Hepatic stellate cell (primary cell): ENCODE measurements at places on chromosomes 16 and 17.
A peak's percentile ranks its signal among the peaks of the same experiment; 100 is the strongest.

GRCh38 chr17:63402431-63403212 lies 43.5 kb downstream of the CYB561 start:
- no peak for DNase-seq

GRCh38 chr17:30393491-30393890 lies 14.8 kb downstream of the CPD start:
- DNase-seq = no peak

DNA sequence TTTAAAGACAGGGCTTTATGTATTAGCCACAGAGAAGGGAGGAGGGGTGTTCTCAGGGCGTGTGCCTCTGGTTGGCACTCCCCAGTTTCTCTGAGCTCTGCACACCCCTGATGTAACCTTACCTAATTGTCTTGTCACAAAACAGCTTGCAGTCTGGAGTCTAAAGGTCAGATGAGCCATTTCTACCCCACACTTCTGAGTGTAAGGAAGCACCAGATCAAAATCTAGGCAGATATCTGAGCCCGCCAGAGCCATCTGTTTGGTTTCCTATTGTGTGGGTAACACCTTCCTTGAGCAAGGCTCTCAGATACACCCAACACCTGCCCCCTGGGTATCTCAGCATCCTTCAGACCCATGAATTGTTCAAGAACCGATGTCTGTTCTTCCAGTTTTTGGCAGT lies 15.5 kb downstream of the CDH1 start:
- DNase-seq = no peak

DNA sequence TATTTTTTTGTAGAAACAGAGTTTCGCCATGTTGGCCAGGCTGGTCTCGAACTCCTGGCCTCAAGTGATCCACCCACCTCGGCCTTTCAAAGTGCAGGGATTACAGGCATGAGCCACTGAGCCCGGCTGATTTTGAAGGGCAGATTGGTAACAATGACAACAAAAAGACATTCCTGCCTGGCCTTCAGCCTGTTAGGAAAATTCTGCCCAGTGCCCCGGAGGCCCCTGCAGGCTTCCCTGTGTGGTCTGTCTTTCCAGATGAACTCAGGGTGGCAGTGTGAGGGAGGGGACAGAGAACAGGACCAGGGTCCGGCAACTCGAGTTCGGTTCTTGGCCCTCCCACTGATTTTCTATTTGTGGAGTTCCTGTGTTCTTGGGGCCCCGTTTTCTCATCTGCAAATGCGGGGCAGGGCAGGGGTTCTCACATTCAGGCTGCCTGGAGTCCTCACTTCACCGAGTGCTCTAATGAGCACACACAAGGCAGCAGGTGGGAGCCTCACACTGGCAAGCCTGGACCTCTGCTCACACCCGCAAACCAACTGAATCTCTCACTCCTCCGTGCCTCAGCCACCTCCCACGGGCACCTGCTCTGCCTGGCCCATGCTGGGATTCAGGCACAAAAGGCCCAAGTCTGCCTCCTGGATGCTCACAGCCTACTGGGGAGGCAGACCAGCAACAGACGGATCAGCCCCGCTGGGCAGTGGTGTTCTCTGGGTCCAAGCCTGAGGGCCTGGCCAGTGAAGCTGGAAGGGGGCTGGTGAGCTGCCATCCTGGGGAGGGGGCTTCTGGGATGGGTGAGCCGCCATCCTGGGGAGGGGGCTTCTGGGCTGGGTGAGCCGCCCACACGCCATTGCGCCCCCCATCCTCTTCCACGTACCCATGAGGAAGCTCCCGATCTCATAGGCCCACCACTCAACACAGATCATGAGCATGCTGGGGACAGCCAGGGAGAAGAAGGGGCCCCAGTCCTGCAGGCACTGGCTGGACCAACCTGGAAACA lies 10.3 kb downstream of the SLC47A2 start:
- DNase-seq = peak; percentile 7

DNA sequence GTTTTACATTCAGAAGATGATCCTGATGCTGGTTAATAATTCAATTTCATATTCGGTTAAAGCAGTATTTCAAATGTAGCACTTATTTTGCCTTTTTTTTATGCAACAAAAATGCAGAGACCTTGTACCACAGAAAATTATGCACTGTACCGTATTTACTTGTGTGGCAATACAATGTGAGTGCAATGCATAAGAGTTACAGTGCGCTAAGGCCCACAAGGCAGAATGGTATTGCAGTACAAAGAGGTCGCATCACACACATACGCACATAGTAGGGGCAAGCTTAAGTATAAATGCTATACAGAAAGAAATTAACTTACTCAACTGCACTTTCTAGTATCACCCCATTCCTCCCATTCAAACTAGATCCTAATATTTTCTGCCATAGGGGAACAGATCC lies 103.0 kb downstream of the SYCE1L start:
- DNase-seq = no peak

DNA sequence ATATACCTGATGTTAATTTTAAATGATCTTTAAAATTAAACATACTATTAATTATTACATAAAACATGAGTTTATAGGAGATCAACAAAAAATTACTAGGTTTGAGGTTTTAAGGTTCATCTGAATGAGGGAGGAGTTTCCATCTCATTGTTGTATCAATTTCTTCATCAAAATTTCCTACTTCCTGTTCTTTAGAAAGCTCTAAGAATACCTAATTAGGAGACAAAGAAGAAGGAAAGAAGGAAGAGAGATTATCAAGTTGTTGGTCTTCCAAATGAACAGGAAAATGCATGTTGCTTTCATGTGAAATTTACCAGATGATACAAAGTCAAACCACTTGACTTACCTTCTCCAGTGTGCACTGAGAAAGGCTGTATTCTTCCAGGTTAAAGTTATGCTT lies 18.1 kb upstream of the ABCA9 start:
- DNase-seq = no peak

GRCh38 chr17:1480747-1481465 lies 11.6 kb downstream of the MYO1C start:
- no peak for DNase-seq

DNA sequence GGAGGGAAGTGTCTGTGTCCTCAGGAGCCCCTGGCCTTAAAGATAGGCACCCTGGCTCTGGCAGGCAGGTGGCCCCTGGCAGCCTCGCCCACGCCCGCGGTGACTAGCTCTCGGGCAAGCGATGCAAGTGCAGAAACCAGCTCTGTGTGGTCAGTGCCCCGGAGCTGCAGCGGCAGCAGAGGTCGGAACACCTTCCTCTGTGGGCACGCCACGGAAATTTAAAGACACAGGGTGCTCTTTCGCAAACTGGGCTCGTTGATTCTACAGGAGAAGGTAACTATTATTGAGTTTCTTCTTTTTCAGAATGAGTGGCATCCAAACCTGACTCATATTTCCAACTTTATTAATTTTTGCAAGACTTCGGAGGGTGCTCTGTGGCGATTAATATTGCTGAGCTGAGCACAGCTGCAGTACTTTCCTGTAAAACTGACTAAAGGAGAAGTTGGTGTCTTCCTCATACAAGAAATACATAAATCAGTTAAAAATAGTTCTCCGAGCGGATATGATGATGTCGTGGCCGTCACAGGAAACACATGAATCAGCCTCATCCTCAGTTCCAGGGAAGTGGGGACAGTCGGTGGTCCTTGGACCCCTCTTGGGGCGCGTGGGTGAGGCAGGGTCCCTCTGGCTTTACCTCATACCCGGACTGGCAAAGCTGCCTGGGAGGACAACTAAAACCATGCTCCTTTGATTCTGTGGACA lies 120.2 kb downstream of the METRNL start:
- DNase-seq = no peak

- DNase-seq = no peak
Observed at GRCh38 chr17:14334276-14334840, 33.5 kb downstream of the HS3ST3B1 start.

DNA sequence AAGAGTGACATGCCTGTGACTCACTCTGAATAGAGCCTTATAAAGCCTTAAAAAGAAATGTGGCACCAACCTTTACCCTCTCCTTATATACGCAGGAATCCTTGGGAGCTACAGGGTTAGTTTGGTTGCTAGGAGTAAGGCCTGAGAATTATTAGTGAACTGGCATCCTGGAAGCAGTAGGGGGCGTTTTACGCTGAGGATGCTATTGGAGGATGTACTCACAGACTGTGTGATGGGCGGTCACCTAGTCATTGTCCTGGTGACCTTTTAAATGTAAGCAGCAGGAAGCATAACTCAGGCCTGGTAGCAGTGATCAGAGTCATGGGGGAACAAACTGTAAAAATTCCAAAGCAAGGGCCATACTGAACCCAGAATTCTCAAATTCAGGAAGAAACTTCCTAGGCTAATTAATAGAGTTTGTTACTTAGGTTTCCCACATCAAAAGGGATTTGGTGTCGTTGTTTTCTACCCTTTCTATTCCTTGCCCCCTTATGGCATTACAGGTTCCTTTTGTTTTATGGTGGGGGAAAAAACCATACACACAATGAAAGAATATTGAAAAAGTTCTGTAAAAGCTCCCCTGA lies 153.8 kb downstream of the SNX11 start:
- DNase-seq = no peak

DNA sequence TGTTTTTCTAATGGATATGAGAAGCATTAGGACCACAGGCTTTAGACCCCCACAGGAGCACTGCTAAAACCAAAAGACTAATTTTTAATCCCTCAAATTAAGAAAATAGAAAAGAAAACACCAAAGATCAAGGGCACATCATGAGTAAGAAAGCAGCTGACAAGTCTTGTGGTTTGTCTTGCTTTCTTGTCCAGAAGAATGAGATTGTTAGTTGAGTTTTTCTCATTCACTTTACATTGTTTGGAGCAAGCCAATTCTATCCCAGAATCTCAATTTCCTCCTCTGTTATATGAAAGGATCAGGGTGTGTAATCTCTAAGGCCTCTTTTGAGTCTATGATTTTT lies 899.0 kb downstream of the KCNJ2 start:
- no peak for DNase-seq

DNA sequence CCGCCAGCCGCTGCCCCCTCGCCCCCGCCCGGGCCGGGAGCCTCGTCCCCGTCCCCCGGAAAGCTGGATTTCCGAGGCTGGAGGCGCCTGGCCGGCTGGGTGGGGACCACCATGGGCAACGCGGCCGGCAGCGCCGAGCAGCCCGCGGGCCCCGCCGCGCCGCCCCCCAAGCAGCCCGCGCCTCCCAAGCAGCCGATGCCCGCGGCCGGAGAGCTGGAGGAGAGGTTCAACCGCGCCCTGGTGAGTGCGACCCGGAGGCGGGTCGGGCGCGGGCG lies 266 bp downstream of the FMNL1 start:
- DNase-seq = no peak

GRCh38 chr17:66063686-66064085 lies 128.2 kb downstream of the CEP112 start:
- no peak for DNase-seq

DNA sequence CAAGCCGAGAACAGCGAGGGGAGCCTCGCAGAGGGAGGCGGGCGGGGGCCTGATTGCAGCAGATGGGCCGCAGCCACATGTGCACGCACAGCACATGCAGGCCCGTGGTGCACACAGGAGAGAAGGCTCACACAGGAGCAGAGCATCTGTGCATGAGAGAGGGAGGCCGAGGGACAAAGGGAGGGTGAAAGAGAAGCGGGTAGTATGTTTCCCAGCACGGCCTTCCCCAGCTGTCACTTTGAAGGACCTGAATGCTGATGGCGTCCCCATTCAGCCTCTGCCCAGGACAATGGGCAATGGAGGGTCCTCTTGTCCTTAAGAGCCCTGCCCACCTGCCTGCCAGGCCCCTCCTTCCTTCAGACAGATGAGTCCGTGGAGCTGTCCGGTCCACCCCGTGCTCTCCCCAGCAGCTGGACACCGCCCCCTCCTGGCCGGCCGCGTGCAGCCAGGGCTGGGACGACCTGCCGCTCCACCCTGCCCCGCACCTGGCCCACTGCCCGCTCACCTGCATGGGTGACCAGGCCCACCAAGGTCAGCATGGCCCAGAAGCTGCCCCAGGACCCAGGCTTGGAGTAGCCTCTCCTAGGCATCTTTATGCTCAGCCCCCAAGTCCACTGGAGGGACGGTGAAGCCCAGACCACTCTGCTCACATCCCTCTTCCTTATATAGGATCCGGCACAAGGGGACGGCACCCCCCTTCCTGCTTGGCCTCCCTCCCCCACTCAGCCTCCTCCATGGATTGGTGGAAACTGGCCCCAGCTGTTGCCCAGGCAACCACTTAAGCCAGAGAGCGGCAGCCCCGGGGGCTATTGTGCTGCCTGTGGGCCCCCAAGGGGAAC lies at the start of gene BTBD17:
Gene BTBD17, minus strand, starts transcription at position 639 of the 839 bp plus-strand sequence. Its CDS starts 49 bp downstream, at position 590.
- DNase-seq = no peak

DNA sequence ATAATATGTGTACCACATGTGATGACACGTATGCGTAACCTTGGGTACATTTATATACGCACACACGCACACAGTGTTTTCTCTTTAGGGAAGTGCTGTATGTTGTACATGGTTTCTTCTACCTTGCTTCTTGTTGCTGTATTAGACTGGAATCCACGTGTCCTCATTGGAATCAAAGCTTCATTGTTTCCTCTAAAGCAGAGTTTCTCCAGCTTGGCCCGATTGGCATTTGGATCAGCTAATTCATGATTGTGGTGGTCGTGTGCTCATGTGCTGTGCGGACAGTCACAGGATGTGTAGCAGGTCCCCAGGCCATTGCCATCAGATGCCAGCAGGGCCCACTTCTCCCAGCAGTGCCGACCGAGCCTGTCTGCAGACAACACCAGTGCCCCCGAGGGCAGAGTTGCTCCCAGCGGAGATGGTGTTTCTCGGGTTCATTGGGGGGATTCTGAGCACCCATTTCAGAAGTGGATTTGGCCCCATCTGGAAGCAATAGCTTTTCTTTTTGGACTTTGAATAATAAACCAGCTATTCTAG lies 148.4 kb downstream of the RPTOR start:
- DNase-seq = no peak

GRCh38 chr16:20844588-20844987 lies 38.3 kb downstream of the REXO5 start:
- DNase-seq = no peak

GRCh38 chr17:31522284-31522931 lies 130.9 kb downstream of the RAB11FIP4 start:
- no peak for DNase-seq

- no peak for DNase-seq
Observed at GRCh38 chr16:54287131-54288029, 793 bp upstream of the IRX3 start.

- no peak for DNase-seq
Observed at GRCh38 chr17:32631341-32632096, 144.7 kb downstream of the CDK5R1 start.

DNA sequence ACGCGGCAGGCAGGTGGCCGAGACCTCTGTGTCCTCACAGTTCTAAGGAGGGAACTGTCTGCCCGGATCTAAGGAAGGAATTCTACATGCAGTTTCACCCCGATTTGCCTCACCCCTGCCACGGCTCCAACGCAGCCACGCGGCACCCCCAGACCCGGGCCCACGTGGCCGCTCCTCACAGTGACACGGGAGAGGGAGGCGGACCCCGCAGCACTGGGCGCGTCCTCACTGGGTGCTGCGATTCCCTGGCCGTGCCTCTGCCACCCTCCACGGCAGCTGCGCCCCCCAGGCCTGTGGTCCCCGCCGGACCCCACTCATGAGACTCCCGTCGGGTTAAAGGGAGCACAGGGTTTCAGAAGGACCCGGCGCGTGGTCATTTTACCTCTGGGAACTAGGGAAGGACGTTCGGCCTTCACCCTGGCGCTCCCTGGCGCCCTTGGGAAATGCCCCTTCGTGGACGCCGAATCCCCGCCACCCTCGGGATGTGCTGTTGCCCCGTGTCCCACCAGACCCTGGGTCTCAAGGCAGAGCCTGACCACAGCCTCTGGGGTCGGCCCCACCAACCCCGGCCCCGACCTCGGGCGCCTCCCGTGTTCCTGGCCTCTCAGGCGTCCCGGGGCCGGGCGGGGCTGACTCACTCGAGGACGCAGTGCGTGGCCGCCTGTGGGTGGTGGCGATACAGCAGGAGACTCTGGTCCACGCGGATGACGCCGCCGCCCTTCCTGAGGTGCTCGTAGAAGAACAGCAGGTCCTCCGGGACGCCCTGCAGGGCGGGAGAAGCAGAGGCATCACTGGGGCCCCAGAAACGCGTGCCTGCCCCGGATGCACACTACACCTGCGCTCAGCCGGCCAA lies 118.8 kb upstream of the METRNL start:
- no peak for DNase-seq
